ENCODE measurements at places on chromosomes 5 and 9. TPM values are rescaled to one million over a fixed set of nuclear protein-coding genes. Genes with fewer than 3 reads are reported as not detected.
A peak's percentile ranks its signal among the peaks of the same experiment; 100 is the strongest.

- no peak for DNase-seq
Measured at GRCh38 chr5:103793595-103794182, 231.1 kb upstream of the NUDT12 start.

Gene OR1J2
- 0.34 TPM for total RNA-seq

DNA sequence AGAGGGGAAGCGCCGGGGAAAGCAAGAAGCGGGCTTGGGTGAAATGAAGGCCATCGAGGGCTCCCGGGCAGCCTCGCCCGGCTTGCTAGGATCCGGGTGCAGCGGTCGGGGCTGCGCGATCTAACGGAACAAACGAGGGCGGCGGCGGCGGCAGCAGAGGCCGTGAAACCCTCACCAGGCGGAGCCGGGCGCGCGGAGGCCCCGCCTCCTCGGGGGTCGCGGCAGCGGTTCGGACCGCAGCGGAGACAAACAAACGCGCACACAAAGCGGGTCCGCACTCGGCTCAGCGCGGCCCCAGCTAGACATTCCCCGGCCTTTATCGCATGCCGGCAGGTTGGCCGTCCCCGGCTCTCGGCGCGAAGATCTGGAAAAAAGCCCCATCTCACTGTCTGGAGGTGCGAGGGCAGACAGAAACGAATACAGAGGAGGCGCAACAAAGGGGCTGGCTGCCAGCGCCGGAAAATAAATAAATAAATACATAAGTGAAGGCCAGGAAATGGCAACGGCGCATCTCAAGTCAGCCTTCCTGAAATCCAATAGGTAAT lies 10.5 kb upstream of the TRIM36 start:
- no peak for DNase-seq

DNA sequence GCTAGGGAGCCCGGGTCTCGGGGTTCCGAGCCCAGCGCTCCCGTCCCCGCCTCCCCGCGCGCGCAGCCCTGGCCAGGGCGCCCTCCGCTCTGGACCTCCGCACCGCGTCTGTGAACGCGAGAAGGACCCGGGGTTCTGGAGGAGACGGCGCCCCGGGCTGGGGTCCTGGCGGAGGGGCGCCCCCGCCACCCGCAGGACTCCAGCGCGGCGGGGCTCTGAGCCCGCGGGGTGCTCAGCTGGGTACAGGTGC lies 431 bp downstream of the TMOD1 start:
- no peak for DNase-seq

- DNase-seq: no peak
Measured at GRCh38 chr5:133405275-133406034, 206.9 kb downstream of the FSTL4 start.

Gene CEP72
- 24.8 TPM for total RNA-seq

Gene PDGFRB
- total RNA-seq: 0.89 TPM

DNA sequence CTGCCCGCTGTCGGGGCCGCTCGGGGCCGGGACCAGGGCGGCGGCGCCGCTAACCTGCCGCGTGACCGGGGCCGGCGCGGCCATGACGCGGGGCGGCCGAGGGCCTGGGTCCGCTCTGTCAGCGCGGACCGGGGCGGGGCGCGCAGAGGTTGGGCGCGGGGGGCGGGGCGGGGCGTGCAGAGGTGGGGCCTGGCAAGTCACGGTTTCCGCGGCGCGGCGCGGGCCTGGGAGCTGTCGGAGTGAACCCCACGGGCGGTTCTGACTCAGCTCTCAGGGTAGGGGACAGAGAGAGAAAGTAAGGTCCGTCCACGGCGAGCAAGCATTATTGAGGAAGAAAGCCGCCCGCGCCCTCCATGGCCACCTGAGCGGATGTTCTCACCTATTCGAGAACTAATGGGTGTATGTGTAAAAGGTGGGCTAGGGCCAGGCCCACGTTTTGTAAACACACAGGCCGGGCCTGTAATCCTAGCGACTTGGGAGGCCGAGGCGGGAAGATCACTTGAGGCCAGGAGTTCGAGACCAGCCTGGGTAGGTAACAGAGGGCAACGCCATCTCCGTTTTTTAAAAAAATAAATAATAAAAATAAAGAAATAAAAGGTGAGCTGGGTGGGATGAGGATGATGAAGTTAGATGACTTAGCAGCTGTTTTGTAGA lies at the start of gene PRXL2C:
PRXL2C (minus strand) TSS at position 120 of the 654 bp plus-strand sequence; CDS start at position 84, 36 bp downstream.
- DNase-seq: peak; percentile 74

DNA sequence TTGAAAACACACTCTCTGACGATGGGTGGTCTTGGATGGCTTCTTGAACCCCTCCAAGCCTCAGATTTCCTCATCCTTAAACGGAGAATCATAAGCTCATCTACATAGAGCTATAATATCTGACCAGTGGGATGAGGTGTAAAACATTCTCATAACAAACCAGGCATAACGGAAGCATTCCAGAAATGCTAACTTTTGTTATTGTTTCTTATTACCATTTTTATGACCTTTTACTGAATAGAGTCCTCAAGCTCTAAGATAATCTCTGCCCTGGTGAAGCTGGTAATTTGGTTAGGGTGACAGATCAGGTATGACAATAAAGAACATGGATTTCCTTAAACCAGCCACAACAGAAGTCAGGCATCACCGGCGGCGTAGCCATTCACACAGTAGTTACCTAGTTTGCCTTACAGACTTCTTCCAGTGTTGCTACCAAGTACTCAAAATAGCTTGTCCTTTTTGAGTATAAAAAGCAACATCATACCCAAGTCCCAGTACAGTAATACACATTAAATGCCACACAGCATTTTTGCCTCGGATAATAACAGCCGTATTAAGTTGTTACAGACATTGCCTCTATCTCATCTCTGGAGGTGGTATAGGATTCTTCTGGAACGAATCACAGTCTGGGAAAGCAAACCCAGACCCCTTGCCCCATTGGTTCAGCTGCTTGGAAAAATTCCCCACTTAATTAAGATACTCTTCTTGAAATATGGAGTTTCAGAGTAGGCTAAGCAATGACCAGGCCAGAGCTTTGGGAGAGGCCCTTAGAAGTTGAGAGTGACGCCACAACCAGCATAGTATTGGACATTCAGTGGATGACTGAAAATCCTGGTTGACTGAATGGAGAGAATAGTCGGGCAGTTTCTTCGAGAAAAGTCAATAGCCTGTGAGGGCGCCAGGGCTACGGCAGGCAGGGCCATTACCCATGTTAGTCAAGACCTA lies 252.5 kb downstream of the SLIT3 start:
- no peak for DNase-seq

GRCh38 chr5:60210810-60211209 lies 317.3 kb upstream of the PDE4D start:
- DNase-seq: no peak

GRCh38 chr5:73917433-73917832 lies 291.4 kb downstream of the ARHGEF28 start:
- no peak for DNase-seq

DNA sequence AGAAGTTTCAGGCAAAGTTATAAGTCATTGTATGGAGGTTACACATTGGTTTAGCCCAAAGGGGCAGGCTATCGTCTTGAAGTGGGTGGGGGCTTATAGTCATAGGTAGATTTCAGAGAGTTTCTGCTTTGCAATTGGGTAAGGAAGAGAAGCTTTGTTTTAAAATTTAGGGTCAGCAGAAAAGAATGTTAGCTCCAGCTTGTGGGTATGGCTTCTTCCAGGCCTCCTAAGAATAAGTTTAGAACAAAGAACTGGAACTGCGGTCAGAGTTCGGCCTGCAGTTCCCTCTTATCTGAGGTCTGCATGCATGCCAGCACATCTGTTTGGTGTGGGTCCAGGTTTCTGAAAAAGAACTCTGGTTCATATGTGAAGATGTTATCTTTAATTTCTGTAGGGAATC lies 96.1 kb downstream of the CYFIP2 start:
- DNase-seq: no peak

Gene ZNF366
- total RNA-seq: not detected

GRCh38 chr9:20271096-20271495 lies 351.2 kb downstream of the MLLT3 start:
- no peak for DNase-seq

GRCh38 chr5:52989781-52990527 lies 802 bp downstream of the ITGA2 start:
- DNase-seq: peak; percentile 30

All from activated naive CD4-positive, alpha-beta T cell treated with anti-CD3 and anti-CD28 coated beads, Interleukin-2, amount 50 U/mL, for 72 hours (primary cell).